ENCODE measurements at places on chromosomes 4 and X. TPM values are rescaled to one million over a fixed set of nuclear protein-coding genes. Genes with fewer than 3 reads are reported as not detected.

DNA sequence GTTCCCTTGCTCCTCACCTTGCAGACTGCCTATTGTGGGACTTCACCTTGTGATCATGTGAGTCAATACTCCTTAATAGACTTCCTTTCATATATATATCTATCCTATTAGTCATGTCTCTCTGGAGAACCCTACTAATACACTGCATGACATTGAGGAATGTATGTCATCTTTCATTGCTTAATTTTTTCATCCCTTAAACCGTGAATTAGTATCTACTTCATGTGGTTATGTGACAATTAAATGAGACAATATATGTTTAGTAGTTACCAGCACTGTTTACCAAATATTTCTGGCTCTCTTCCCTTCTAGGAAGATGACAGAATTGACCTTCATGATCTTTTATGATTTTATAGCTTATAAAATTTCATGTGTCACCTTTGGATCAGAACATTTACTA, 759.5 kb downstream of the GRXCR1 start:
- DNase-seq, result no peak

DNA sequence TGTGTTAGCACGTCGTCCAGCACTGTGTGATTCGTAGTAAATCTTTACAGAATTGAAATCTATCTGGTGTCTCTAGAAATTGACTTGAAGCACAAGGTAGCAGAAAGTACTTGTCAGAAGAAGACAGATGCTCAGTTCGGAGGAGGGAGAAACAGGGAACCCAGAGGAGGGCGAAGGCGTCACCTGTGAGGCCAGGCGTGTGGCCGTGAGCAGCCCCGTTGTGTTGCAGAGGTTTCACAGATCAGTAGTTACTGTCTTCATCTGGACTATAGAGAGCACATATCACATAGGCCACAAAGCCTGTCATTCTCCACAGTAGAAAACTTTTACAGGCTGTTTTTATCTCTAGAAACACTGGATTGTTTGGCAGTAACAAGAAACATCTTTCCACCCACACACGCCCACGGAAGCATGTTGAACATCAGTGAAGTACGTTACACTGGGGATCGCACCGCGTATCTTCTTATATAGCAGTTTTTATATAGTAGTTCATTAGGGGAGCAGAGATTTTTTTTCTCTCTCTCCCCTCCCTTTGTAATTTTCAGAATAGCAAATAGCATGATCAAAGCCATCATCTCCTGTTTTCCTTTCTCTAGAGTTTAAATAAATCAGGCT, 48.1 kb upstream of the TLR3 start:
- no peak for DNase-seq

GRCh38 chrX:41118156-41118555, 32.9 kb downstream of the USP9X start:
- DNase-seq, result peak; percentile 44

DNA sequence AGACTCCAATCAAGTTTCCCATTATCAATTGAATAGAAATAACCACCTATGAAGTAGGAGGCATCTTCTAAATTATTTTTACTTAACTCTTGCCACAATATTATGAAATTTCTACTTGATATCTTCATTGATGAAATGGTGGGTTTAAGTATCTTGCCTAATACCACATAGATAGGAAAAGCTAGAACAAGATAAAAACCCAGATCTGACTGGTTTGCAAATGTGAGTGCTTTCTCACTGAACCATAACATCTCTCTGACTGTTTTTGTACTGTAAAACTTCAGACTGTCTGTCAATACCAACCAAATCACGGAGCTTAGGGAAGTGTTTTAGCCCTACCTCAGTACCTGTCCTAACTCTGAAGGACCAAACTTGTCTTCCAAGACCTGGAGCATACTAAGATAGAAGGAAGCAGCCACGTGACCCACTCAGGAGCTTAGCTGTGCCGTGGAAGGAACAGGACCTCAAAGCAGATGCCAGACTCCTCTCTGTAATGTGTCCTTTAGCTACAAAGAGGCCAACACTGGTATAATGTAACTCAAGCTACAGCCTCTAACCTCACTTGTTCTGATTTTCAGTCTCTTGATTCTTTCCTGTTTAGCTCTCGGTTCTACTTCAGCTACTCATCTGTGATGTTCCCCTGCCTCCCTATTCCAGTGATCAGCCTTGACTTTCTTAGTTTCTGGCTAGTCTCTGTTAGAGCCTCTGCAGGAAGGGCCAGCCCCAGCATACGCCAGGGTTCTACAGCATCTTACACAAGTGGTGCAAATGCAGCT, 84.4 kb downstream of the LRP2BP start:
- no peak for DNase-seq

- DNase-seq, result no peak
Measured at GRCh38 chr4:158411269-158411668, 110.4 kb upstream of the RXFP1 start.

- no peak for DNase-seq
Measured at GRCh38 chr4:174066611-174067205, 216.8 kb downstream of the FBXO8 start.

GRCh38 chrX:113287761-113288160, 447.1 kb upstream of the AMOT start:
- no peak for DNase-seq

GRCh38 chr4:101156619-101157310, 190.6 kb downstream of the PPP3CA start:
- no peak for DNase-seq

GRCh38 chr4:110540982-110541451, 65.1 kb downstream of the ENPEP start:
- DNase-seq, result no peak

GRCh38 chr4:76449362-76449767, 14.3 kb downstream of the SHROOM3 start:
- DNase-seq, result no peak

DNA sequence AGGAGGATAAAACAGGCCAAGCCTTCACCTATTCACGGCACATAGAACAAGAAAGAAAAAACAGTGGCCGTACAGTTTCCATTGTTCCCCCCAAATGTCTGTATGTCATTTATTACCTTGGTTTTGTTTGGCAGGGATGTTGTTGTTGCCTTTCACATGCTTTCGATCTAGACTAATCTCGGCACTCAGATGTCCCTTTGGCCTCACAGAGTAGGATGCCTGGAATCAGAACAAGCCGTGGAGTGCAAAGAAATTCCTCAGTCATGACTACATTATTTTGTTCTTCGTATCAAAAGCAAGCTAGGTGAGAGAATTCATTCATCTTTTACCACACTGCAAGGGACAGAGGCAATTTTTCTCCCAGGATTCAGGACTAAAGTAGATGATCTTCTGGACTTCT, 106.9 kb downstream of the SMIM20 start:
- no peak for DNase-seq

DNA sequence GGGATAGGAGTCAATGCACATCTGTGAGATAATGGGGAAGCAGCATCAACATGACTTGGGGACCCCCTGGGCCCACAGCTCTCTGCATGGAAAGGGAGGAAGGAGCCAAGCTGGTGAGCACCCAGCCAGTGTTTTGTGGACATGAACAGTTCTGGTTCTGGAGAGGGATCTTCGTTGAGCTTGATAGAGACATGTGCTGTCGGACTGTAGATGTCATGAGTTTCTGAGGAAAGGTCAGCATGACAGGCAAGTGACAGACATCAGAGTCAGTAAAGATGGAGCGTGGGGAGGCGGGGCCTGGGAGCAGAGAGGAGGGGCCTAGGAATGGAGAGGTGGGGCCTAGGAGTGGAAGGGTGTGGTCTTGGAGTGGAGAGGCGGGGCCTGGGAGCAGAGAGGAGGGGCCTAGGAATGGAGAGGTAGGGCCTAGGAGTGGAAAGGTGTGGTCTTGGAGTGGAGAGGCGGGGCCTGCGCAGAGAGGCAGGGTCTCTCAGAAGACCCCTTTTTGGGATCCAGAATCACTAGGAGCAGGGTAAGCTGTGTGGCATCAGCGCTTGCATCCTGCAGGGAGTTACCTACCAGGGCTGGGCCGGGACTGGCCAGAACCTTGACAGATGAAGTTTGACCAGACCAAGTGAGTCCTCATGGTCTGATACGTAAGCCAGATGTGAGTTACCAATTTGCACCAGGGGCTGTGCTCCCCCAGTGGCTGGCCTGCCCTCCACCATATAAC, 33.7 kb downstream of the PIGG start:
- DNase-seq, result no peak

GRCh38 chr4:37220685-37221084, 23.9 kb upstream of the NWD2 start:
- DNase-seq, result no peak

GRCh38 chr4:3436798-3437581, 4.8 kb upstream of the HGFAC start:
- peak; percentile 67 for DNase-seq

- DNase-seq, result no peak
Measured at GRCh38 chrX:102784550-102784949, 64.0 kb downstream of the GPRASP3 start.

- DNase-seq, result no peak
Measured at GRCh38 chrX:68647156-68647957, at the start of gene STARD8. Gene STARD8, plus strand, starts transcription at chrX:68647666. Its CDS starts 217 bp downstream, at chrX:68647883.

DNA sequence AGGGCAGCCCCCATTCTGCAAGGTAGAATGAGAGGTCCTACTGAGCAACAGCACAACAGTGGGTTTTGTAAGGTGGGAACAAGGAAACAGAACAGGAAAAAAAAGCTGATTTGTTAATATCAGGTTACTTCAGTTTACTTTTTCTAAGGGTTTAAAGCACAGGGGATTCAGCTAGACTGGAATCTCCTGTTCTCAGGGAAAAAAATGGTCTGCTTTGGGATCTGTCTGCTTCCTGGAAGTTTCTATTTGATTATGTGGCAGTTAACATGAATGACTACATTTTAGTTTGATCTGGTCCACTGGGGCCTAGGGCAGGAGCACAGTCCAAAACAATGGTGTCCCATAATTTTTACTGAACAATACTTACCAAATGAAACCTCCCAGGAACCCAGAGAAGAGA, 104.6 kb downstream of the FBXW7 start:
- no peak for DNase-seq

- no peak for DNase-seq
Measured at GRCh38 chr4:15110120-15110571, 107.9 kb downstream of the CPEB2 start.

- no peak for DNase-seq
Measured at GRCh38 chr4:32551943-32552342, 1831.8 kb downstream of the PCDH7 start.

DNA sequence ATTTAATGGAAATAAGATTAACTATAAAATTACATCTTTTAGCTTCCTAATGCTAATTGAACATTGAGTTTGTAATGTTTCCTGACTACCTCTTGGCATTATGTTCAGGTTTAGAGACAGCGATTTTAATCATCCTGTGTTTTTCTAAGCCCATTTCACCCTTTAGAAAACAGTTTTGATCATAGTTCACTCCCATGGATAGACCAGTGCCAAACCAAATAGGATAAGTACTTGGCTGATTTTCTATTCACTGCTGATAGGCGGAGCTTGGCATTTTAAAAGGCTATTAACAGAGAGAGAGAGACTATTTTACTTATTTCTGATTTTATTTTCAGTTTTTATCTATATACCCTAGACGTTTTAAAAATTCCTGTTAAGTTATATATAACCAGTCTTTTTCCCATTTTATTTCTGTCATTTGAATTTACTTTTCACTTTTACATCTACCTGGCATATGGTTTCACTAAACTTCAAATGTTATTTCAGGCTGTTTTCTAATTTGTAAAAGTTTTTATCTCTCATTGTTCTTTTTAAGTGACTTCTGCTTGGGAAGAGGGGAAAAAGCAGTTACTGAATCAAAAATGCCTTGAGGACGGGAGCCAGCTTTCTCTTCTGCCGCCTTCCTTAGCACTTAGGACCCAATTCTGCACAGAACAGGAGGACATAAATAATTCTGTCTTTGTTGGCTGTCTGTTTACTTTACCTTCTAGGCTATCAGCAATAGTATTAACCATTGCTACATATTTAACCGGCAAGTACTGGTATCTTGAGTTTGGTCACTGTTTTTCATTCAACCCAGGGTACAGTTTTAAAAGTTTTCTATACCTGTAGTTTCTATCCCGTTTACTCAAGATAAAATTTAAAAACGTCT, 46.4 kb downstream of the SGMS2 start:
- no peak for DNase-seq

- DNase-seq, result no peak
Measured at GRCh38 chr4:185127021-185127925, 15.8 kb upstream of the SLC25A4 start.

GRCh38 chrX:68498044-68498507, 775 bp upstream of the YIPF6 start:
- DNase-seq, result no peak

GRCh38 chrX:31114858-31115257, 43.0 kb upstream of the FTHL17 start:
- DNase-seq, result no peak

DNA sequence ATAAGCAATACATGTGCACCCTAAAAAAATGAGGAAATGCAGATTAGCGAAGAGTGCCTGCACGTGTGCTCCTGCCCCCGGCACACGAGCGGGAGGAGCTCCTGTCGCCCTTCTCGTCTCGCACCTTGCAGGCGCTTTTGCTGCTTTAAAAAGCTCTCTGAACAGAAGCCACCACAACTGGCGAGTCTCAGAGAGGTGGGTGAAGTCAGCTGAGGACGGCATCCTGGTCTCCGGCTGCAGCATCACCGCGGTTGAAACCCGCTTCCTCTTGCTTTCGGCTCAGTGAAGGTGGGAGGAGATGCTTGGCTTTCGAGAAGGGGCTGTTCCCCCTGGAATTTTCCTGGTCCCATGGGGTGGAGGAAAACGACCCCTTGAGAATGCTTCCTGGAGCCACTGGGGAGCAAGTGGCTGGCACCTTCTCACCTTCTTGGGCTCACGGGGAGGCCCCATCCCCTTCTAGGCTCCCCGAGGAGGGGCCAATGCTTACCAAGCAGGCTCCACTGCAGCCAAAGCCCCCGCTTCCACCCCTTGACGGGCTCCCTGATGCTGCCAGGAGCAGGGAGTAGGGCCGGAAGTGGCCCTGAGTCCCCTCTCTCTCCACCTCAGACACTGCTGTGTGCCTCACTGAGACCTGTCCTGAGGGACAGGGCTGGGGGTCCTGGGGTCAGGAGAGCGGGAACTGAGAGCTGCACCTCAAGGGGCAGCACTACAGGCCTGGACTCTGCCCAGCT, 29.2 kb upstream of the MXD4 start:
- DNase-seq, result peak; percentile 68

DNA sequence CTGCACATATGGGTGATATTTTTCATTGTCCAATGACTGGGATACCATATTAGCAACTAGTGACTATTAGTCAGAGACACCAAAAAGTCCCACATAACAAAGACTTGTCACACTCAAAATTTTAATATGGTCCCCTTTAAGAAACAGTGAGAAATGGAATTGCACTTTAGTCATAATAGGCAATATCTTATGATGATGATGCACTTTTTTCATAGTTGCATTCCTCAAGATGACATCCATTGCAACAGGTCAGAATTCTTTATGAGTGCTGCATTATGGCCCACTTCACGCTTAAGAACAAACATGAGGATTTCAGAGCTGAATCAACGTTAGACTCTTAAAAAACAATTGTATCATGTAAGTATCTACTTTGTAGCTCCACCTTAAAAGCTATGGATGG, 608.4 kb upstream of the HTR2C start:
- no peak for DNase-seq

Gene SASH3
- total RNA-seq, result 166 TPM

Gene TMPRSS11F
- total RNA-seq, result not detected

Gene RBM46
- total RNA-seq, result not detected

Gene CLCN4
- total RNA-seq, result 0.19 TPM

Gene PF4V1
- not detected for total RNA-seq

Gene DGAT2L6
- not detected for total RNA-seq

Gene FOXR2
- total RNA-seq, result not detected

Gene WDR19
- total RNA-seq, result 13.1 TPM

Gene PAGE4
- not detected for total RNA-seq

Gene NXF2B
- not detected for total RNA-seq

Gene MMAA
- 17.6 TPM for total RNA-seq

Gene RTL3
- total RNA-seq, result not detected

Measured in activated T-cell treated with anti-CD3 and anti-CD28 coated beads, Interleukin-2, amount 50 U/mL, for 72 hours (primary cell).